Germinal center (tissue), 1 donor: ENCODE measurements at places on chromosomes 12 and 14.

- no peak for DNase-seq
These were observed 319.4 kb downstream of the SYT1 start for GRCh38 chr12:79183926-79184325.

- DNase-seq, result no peak
These were observed 14.3 kb upstream of the PAPLN start for GRCh38 chr14:73223049-73223448.

GRCh38 chr14:99408286-99408970 lies 72.2 kb downstream of the SETD3 start:
- DNase-seq, result no peak

DNA sequence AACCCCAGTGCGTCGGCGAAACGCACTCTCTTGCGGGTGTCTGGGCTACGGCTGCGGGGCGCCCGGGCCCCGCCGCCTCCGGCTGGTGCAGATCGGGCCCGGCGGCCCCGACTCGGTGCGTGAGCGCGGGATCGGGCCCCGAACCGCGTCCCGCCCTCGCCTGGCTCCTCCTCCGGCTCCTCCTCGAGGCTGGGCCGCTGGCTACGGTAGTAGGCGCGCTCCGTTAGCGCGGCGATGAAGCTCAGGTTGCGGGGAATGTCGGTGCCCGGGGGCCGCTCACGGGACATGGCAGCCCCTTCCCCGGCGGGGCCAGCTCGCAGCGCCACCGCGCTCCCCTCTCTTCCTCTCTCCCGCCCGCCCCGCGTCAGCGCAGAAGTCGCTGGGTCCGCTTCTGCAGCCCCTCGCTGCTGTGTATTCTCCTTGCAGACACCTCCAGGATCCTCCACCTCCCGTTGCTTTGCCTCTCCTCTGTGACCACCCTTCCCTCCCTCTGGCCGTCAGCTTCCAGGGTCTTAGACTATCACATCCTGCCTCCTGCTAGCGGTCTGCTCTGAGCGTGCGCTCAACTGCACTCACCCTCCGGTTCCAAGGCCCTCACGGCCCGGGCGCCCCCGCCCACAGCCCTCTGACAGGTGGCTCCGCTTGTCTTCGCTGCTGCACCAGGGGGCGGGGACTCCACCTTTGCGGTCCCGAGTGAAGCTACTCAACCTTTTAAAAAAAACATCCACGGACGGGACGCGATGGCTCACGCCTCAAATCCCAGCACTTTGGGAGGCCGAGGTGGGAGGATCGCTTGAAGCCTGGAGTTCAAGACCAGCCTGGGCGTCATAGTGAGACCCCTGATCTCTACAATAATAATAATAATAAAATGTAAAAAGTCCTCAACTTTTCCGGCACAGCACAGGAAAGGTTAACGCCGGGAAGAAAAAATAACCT lies at the start of gene PPP1R3E:
Gene PPP1R3E (minus strand): TSS at position 570 of the 936 bp plus-strand sequence. CDS start 283 bp downstream, at position 287.
- DNase-seq, result peak; percentile 83

DNA sequence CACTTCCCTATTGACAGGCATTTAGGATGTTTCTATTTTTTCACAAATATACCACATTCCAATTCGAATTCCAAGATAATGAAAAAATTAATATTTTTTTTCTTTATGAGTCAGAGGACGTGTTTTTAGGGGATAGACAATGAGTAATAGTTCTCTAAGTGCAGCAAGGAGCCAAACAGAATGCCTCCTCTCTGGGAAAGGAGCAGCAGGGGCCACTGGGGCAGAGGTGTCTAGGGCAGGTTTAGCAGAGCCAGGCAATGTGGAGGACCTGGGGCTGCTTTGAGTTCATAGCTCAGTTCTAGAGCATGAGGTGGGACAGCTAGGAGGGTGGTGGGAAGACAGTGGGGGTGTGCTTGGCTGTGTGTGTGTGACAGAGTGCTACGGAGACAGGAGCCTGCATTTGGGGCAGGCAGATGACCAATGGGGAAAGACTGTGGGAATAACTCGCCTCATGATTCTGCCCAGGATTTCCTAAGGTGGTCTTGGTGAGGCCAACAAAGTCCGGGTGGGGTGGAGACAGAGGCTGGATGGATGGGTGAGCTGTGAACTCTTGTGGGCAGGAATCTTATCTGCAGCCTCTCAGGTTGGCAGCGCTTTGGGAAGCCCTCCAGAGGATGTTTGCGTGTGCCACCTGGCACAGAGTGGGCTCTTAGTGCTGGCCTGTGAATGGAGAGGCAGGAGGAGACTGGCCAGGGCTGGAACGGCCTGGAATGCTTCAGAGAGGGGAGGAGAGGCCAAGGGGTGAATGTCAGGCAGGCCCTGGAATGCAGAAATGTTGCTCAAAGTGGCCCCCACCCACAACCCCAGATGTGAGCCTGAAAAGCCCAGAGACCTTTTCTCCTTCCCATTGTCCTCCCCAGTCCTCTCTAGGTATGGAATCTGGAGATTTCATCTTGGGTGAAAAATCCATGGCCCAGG lies 2.4 kb upstream of the KRT7 start:
- DNase-seq, result no peak

DNA sequence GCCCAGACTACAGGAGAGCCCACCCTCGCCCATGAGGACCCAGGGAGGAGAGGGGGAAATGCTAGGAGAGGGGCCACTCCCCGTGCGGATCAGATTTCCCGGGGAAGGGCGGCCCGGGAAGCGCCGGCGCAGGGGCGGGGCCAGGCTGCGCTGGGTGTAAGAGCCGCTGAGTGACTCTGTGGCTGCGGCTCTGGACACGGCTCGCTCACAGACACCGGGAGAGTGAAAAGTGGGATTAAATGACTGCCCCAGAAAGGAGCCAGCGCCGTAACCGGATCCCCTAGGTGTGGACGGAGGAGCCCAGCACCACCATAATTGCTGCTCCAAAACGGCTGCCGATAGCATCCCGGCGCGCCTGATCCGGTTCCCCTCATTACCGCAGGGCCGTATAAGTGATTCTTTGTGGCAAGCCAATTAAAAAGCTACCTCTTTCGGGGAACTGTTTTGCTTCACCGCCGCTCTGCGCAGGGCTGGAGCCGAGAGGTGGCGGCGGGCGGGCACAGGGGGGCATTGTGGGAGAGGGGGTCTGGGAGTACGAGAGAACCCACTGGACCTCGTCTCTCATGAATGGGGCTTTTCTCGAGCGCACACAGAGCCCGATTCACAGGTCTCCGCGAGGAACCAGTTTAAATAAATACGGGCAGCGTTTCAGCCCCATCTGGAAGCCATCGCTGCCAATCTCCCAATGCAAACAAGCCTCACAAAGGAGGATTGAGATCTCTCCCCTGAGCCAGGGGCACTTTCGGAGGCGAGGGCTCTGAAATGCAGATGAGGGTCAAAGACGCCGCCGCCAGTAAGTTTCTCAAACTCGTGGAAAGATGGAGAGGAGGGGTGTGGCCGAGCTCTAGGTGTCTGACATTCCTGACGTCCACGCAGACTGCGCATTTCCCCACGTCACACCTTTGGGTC lies 2.5 kb downstream of the COL2A1 start:
- no peak for DNase-seq

- no peak for DNase-seq
These were observed 13.9 kb downstream of the ALDH2 start for GRCh38 chr12:111780615-111781014.

- DNase-seq, result no peak
These were observed 34.9 kb upstream of the WSCD2 start for GRCh38 chr12:108094056-108094649.

GRCh38 chr12:104761091-104761490 lies 197.0 kb downstream of the SLC41A2 start:
- no peak for DNase-seq

DNA sequence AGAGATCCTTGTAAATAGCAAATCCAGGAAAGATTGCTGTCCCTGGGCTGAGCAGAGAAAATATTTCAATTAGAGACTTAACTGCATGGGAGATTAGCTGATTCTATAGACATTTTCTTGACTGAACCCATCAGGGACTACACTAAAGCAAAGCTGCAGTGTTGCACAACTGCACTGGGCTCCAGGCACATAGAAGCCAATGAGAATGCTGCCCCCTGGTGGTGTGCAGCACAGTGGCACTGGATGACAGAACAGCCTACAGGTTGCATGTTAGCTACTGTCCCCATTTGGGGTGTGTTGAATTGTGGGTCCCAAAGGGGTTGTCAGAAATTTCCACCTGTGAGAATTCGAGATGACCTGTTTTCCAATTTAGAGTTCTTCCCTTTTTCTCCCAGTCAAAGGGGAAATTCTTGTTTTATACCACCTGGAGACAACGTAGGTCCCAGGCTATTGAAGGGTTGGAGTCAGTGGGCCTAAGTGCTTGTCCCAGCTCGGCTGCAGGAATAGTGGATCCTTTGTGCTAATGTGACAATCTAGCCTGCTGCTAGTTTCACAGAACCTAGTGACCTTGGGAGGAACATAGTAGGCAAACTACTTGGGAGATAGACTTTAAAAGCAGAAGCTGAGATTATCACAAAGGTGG lies 114.7 kb downstream of the SLC8A3 start:
- DNase-seq, result peak; percentile 51

GRCh38 chr12:111408116-111408440 lies 2.4 kb downstream of the SH2B3 start:
- no peak for DNase-seq

- no peak for DNase-seq
These were observed 43.0 kb downstream of the BTG1 start for GRCh38 chr12:92102606-92103005.

DNA sequence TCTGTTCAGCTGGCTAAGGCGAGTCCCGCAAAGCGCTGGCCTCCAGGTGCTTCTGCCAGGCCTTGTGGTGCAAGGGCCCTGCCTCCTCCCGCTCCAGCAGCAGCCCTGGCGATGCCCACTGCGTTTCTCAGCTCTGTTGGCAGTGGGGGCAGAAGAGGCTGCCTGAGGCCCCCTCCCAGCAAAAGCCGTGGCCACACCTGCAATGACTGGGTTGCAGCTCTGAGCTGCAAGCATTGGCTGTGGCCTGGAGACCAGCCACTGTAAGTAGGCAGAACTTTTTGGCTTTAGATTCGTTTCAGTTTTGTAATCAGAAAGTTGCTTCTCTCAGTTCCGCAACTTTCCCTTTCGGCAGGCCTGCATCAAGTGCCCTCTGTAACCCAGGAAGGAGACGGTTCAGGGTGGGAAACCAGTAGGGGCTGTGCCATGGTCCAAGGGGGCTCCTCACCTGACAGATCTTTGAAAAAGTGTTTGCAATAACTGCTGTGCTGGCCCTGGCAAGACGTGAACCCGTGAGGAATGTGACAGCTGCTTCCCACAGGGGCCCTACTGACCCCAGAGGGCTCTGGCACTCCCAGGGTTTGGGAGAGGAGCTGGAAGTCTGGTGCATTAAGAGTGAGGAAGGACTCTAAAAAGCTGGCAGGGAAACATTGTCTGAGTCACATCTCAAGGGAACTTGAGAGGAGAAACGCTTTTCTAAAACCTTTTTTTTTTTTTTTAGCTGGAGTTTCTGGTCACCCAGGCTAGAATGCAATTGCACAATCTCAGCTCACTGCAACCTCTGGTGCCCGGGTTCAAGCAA lies 54.5 kb upstream of the MAX start:
- no peak for DNase-seq
